ENCODE measurements at places on chromosomes 16 and 17. TPM values are rescaled to one million over a fixed set of nuclear protein-coding genes. Genes with fewer than 3 reads are reported as not detected.

PDIA2 gene
- 0.27 TPM for polyA plus RNA-seq

NUDT16L1 gene
- 29.3 TPM for polyA plus RNA-seq

DNAAF1 gene
- polyA plus RNA-seq, result 0.20 TPM

CTU2 gene
- 10.4 TPM for polyA plus RNA-seq

HSF4 gene
- polyA plus RNA-seq, result 80.4 TPM

MEFV gene
- polyA plus RNA-seq, result 0.07 TPM

KRTAP17-1 gene
- not detected for polyA plus RNA-seq

RAMP2 gene
- 7.5 TPM for polyA plus RNA-seq

GHDC gene
- 7.0 TPM for polyA plus RNA-seq

SKAP1 gene
- polyA plus RNA-seq, result 2.6 TPM

PRCD gene
- polyA plus RNA-seq, result 3.0 TPM

TRAPPC1 gene
- 125 TPM for polyA plus RNA-seq

PRKCB gene
- polyA plus RNA-seq, result 0.39 TPM

TPSG1 gene
- polyA plus RNA-seq, result 0.15 TPM

CCDC200 gene
- not detected for polyA plus RNA-seq

SPATA22 gene
- 0.02 TPM for polyA plus RNA-seq

ARSG gene
- 3.5 TPM for polyA plus RNA-seq

HOXB6 gene
- 0.29 TPM for polyA plus RNA-seq

DRC3 gene
- 1.4 TPM for polyA plus RNA-seq

IL17C gene
- polyA plus RNA-seq, result 0.59 TPM

PYY gene
- polyA plus RNA-seq, result not detected

CPNE7 gene
- 4.5 TPM for polyA plus RNA-seq

ADGRG3 gene
- polyA plus RNA-seq, result 0.31 TPM

UNK gene
- 26.3 TPM for polyA plus RNA-seq

CCL5 gene
- polyA plus RNA-seq, result 6.9 TPM

OTOA gene
- not detected for polyA plus RNA-seq

CLDN9 gene
- polyA plus RNA-seq, result not detected

TSPAN10 gene
- polyA plus RNA-seq, result 0.56 TPM

CNGB1 gene
- 0.04 TPM for polyA plus RNA-seq

PDILT gene
- polyA plus RNA-seq, result not detected

BAHCC1 gene
- polyA plus RNA-seq, result 9.1 TPM

MILR1 gene
- 0.51 TPM for polyA plus RNA-seq

PPP1R1B gene
- polyA plus RNA-seq, result 1.2 TPM

C1QTNF8 gene
- polyA plus RNA-seq, result not detected

KSR1 gene
- 52.4 TPM for polyA plus RNA-seq

GPR179 gene
- 0.01 TPM for polyA plus RNA-seq

CCL2 gene
- polyA plus RNA-seq, result 5.4 TPM

VTN gene
- polyA plus RNA-seq, result 0.22 TPM

PRSS27 gene
- 620 TPM for polyA plus RNA-seq

UBE2I gene
- polyA plus RNA-seq, result 56.9 TPM

MT2A gene
- polyA plus RNA-seq, result 264 TPM

TEX14 gene
- polyA plus RNA-seq, result 0.05 TPM

MT3 gene
- polyA plus RNA-seq, result 0.67 TPM

JPH3 gene
- polyA plus RNA-seq, result 0.19 TPM

FOXN1 gene
- polyA plus RNA-seq, result 8.8 TPM

SLC38A7 gene
- 7.2 TPM for polyA plus RNA-seq

JUP gene
- 752 TPM for polyA plus RNA-seq
